Cardiac muscle cell (in vitro differentiated cells and primary cell): ENCODE measurements at places on chromosomes 16 and 17. TPM values are rescaled to one million over a fixed set of nuclear protein-coding genes. Genes with fewer than 3 reads are reported as not detected.

- H3K27me3 ChIP-seq: no peaks in the 10 kb centered on the region
- H3K36me3 ChIP-seq: no peaks in the 10 kb centered on the region
- no peaks in the 10 kb centered on the region for H3K4me1 ChIP-seq
- H3K27ac ChIP-seq: no peak overlapping the region
Observed at GRCh38 chr17:21381076-21381706, 5.0 kb downstream of the KCNJ12 start.

GRCh38 chr16:17404941-17405689, 65.6 kb downstream of the XYLT1 start:
- H3K36me3 ChIP-seq: no peaks in the 10 kb centered on the region
- H3K4me3 ChIP-seq: no peak overlapping the region
- no peaks in the 10 kb centered on the region for H3K27me3 ChIP-seq
- H3K27ac ChIP-seq: peak overlapping the region; percentile 82
- peak; percentile 85 for DNase-seq

- no peaks in the 10 kb centered on the region for H3K27me3 ChIP-seq
- H3K4me3 ChIP-seq: no peak overlapping the region
- no peaks in the 10 kb centered on the region for H3K4me1 ChIP-seq
Observed at GRCh38 chr17:61621317-61621716, 30.3 kb upstream of the NACA2 start.

DNA sequence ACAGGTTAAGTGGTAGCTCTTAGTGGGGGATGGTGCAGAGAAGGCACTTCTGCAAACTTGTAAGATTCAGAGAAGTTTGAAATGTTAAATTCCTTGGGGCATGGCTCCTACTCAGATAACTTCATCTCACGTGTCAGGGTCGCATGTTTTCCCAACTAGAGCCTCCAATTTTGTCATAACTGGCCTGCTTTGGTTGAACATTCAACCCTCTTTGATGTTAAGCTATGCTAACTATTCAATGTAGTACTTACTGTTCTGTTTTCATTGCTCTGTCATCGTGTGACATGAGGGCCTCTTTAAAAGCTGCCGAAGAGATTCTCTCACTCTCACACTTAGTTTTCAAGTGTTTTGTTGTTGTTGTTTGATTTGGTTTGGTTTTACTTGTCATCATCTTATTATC, 280.8 kb downstream of the CDH11 start:
- H3K4me3 ChIP-seq: no peak overlapping the region
- H3K27ac ChIP-seq: no peak overlapping the region
- H3K36me3 ChIP-seq: no peaks in the 10 kb centered on the region
- H3K4me1 ChIP-seq: peaks cover 5% of the 10 kb centered on the region

- H3K4me3 ChIP-seq: no peak overlapping the region
- no peak overlapping the region for H3K27ac ChIP-seq
- H3K36me3 ChIP-seq: no peaks in the 10 kb centered on the region
- peaks cover 45% of the 10 kb centered on the region for H3K27me3 ChIP-seq
- DNase-seq: no peak
- H3K4me1 ChIP-seq: no peaks in the 10 kb centered on the region
Observed at GRCh38 chr17:9233761-9234160, 212.5 kb downstream of the NTN1 start.

GRCh38 chr16:67077871-67078270, 31.9 kb upstream of the PHAF1 start:
- H3K4me3 ChIP-seq: no peak overlapping the region
- H3K4me1 ChIP-seq: no peaks in the 10 kb centered on the region
- DNase-seq: no peak
- no peak overlapping the region for H3K27ac ChIP-seq
- H3K27me3 ChIP-seq: no peaks in the 10 kb centered on the region

GRCh38 chr16:16101585-16101984, 121.7 kb downstream of the ABCC6 start:
- no peak for DNase-seq
- no peaks in the 10 kb centered on the region for H3K4me1 ChIP-seq
- no peak overlapping the region for H3K27ac ChIP-seq
- peaks cover 6% of the 10 kb centered on the region for H3K36me3 ChIP-seq
- H3K4me3 ChIP-seq: no peak overlapping the region
- H3K27me3 ChIP-seq: no peaks in the 10 kb centered on the region

The CDRT4 gene
- 4.8 and 14.4 TPM in 2 replicates for total RNA-seq

DNA sequence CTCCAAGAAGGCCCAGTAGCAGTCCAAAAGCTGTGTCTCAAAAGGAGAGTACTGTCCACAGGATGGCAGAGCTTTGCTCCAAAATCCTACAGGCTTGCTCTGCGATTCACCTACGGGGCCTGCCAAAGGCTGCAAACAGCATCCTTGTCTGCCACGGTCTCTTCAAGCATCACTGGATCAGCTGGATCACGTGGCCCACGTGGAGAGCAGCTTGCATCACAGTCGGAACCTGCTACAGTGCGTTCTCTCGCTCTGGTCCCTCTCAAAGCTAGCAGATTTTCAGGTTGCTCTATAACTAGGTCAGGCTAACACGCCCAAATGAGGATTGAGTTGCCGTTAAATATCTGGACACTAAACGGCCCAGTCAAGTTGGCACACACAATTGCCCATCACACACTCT, 8.4 kb upstream of the TIMM22 start:
- H3K4me3 ChIP-seq: no peak overlapping the region
- no peaks in the 10 kb centered on the region for H3K4me1 ChIP-seq
- H3K36me3 ChIP-seq: no peaks in the 10 kb centered on the region
- DNase-seq: no peak
- H3K27me3 ChIP-seq: no peaks in the 10 kb centered on the region

DNA sequence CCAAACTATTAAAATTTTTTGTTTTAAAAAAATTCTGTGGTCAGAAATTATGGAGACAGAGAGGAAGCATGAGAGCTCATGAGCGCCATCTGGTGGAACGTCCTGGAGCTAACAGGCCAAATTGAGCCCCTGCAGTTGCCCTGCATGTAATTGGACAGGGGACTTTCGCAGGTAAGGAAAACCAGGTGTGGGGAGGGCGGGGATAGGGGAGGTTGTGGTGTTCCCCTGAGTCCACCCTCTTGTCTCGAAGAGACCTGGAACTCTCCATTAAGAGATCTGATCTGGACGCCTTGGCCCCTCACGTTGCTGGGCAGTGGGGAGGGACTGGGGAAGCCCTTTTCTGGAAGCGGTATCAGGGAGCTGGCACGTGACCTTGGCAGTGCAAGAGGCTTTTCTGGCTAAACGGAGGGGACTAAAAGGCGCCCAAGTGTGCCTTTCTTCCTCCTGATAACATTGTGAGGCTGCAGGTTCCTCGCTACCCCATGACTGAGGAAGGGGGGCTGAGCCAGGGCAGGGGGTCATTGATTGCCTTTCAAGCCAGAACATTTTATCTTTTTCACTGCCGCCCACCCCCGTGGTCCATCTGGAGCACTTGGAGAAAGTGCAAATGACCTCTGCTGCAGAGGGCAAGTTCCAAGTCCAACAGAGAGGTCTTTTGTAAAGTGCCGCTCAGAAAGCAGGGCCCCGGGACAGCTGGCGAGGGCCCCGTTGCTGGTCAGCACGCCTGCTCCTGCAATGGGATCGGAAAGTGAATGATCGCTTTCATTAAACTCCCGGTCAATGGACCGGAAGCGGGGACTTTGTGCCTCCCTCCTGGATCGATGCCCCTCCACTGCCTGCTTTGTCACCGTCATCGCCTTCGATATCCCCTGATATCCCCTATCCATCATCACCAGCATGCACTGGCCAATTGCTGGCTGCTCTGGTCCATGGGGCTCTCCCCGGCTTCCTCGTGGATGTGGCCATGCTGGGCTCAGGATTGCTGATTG, 18.4 kb downstream of the PDILT start:
- H3K27ac ChIP-seq: no peak overlapping the region
- H3K4me1 ChIP-seq: no peaks in the 10 kb centered on the region
- no peaks in the 10 kb centered on the region for H3K36me3 ChIP-seq
- peak; percentile 69 for DNase-seq

DNA sequence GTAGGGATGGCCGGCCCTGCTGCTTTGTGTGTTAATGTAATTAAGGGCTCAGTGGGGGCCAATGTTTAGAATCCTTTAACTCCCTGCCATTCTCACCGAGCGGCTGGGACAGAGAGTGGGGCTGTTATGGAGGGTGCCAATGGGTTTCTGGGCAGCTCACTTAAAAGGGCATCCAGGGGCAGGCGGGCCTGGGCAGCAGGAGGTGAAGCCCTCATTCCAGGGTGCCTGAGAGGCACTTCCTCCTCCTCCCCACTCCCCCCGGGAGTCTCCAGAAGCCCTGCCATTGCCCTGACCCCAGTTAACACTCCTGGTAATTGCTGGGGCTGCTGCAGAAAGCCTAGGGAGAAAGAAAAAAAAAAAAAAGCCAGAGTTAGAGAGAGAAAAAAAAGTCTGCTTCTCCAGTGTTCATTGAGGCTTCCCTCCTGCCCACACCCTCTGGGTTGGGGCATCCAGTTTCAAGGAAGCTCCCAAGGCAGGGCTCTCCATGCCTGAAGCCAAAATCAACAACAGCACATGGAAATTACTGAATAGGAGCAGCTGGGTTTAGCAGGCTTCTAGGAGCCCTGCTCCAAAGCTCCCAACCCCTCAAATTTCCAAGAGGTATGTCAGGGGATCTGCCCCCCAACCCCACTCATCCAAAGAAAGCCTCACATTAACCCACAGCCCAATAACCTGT, 28.0 kb downstream of the CUEDC1 start:
- H3K27ac ChIP-seq: no peak overlapping the region
- no peak overlapping the region for H3K4me3 ChIP-seq
- DNase-seq: no peak
- H3K4me1 ChIP-seq: peaks cover 5% of the 10 kb centered on the region
- no peaks in the 10 kb centered on the region for H3K27me3 ChIP-seq

- DNase-seq: no peak
- H3K4me3 ChIP-seq: no peak overlapping the region
- H3K36me3 ChIP-seq: peaks cover under 1% of the 10 kb centered on the region
- H3K27me3 ChIP-seq: no peaks in the 10 kb centered on the region
- no peaks in the 10 kb centered on the region for H3K4me1 ChIP-seq
- no peak overlapping the region for H3K27ac ChIP-seq
Observed at GRCh38 chr17:35256629-35257028, 13.8 kb downstream of the SLFN5 start.
